Stimulated activated CD4-positive, alpha-beta T cell treated with anti-CD3 and anti-CD28 coated beads, Interleukin-4, amount 100 ng/mL, for 1 hour (primary cell): ENCODE measurements at places on chromosomes 16 and 17.

DNA sequence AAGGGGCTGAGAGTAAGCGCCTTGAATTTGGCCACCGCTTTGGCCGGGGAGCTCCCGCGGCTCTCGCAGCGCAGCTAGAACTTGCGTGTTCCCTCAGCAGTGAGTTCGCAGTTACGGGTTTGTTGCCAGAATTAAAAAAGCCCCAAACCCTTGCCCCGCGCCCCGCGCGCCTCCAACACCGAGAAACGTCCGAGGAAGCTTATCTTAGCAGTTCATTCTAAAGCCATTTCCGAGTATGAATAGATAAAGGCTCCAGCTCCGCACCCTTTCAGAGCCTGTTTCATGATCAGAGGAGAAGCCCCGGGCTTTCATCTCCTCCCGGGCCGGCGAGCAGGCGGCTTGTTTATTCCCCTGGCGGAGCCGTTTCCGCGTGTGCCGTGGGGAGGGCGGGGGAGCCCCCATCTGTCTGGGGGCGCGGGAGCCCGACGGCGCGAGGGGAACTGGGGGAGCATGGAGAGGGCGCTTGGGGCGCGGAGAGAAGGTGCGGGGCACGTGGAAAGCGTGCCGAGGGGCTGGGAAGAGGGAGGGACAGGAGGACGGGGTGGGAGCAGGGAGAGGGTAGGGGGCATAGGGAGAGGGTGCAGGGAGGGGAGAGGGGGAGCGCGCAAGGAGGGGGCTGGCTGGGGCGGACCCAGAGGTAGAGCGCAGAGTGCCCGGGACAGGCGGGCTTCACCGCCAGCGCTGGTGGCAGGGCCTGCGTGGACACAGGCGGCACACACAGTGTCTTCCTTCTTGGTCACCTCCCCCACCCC, 9.9 kb downstream of the TBX4 start:
- DNase-seq: no peak

GRCh38 chr16:78562650-78563049, 463.2 kb downstream of the WWOX start:
- no peak for DNase-seq

DNA sequence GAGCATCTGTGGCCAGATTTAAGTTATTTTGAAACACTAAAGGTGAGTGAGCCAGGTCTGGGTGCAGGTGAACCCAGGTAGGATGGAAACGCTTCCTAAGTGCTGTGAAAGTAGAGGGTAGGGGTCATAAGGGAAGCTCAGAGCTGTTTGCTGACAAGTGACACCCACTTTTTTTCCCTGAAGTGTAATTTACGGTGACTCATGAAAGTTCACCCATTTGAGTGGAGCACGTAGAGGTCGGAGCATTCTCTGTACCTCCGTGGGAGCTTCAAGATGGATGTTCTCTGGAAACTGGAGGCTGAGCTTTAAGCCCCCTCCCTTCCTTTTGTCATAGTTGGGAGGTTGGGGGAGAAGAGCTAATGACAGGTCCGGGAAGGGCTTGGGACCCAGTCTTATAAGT, 44.3 kb downstream of the MPRIP start:
- no peak for DNase-seq

- DNase-seq: no peak
These were observed 196.5 kb downstream of the TANC2 start for GRCh38 chr17:63162406-63163157.

DNA sequence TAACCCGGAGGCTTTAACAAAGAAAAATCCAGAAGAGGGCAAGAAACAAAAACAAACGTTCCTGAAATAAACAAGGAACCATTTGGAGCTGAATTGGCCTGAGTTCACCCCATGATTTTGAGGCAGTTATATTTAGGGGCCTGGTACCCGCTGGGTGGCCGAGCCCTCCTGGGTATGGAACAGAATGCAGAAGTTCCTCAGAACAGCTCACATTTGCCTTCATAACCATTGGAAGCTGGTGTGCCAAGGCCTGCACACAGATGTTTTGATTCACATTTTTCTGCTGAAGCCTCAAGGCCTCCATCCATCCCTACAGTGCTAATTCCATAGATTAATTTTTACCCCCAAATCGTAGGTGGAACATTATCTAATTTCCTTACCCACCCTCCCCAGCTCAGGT, 3.3 kb upstream of the ZFHX3 start:
- DNase-seq: no peak

GRCh38 chr17:49976163-49976827, 7.3 kb downstream of the DLX4 start:
- no peak for DNase-seq

GRCh38 chr16:85606904-85607303, 6.2 kb upstream of the GSE1 start:
- DNase-seq: no peak

DNA sequence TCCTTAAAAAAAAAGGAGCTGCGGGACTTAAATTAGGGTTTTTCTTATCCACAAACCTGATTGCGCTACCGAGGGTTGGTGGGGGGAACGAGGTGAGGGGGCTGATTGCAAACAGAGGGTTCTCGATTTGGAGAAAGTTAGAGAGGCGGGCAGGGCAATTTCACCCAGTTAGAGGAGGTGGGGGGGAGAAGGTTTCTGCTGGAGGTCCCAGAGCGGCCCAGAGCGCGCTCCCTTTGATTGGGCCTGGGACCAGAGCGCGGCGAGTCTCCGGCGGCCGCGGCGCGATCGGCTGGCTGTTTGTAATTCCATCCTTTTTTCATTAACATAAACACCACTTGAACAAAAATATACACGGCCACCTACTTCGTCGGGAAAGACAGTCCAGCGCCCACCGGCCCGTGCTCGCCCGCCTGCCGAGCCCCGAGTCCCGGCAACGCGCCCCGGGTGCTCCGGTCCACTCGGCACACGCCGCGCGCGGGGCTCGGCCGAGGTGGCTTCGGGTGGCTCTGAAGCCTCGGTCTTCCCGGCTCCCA, 13.3 kb upstream of the FOXF1 start:
- no peak for DNase-seq

DNA sequence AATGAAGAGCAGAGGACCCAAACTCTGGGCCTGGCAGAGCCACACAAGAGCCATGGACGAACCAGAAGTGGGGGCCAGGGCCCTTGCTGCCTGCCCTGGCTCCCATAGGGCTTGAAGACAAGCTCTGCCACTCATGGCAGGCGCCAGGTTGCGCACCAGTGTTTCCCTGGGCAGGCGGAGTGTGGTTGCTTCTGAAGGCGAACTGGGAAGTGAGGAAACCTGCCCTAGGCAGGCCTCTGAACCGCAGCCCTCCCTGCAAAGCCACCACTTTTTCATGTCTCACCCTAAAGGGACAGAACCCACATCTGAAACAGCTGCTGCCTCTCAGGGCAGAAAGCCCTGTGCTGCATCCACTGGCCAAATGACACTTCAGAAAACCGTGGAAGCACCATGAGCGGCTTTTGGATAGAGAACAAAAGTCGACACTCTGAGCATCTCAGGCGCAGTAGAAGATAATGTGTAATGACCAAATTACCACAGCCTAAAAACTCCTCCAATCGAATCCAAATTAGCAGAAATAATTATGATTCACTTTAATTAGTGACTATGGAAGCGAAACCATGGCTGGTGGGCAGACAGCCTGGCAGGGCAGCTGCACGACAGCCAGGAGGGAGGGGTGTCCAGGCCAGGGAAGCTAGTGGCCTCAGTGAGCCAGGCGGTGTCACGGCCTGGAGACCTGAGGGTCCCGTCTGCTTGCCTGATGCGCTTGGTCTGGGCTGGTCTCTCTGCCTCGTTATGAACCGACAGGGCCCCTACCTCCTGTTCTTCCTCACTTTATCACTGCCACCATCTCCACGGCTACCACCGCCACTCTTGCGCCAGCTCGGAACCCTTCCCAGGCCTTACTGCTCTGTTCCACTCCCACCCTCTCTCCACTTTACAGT, 59.1 kb downstream of the PRMT7 start:
- DNase-seq: no peak

DNA sequence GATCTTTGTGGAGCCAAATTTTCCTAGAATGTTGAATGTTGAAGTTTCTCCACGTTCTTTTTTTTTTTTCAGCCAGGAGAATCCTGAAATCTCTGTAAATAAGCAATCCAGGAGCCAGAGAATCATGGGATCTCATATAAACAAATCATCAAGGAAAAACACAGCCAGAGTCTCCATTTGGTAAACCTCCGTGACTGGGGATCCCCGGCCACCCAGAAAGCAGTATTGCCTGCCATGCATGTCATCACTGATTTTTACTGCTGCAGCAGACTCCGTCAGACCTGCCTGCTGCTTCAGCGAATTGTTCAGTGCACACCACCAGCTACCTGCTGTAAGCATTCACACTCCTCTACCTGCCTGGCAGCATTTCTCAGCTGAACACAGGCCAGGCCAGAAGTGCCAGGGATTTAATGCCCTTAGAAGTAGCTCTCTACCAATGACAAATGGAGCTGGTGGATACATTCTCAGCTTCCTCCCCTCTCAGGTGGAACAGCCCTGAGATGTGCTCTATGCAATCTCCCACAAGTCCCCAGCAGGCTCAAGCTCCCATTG, 158.6 kb downstream of the CYLD start:
- no peak for DNase-seq

GRCh38 chr17:82217120-82217529, 4.5 kb upstream of the CCDC57 start:
- DNase-seq: no peak

GRCh38 chr16:56212144-56212543, 20.9 kb downstream of the GNAO1 start:
- no peak for DNase-seq

DNA sequence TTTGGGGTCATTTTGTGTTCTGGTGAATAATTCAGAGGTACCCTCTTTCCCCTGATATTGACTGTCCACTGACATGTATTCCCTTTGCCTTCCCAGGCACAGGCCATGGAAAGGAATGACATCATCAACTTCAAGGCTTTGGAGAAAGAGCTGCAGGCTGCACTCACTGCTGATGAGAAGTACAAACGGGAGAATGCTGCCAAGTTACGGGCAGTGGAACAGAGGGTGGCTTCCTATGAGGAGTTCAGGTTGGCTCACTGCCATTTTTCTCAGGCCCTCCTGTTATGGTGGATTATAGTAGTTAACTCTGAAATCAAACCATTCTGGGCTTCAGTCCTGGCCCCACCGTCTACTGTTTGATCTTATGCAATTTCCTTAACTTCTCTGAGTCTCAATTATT, 1.6 kb upstream of the EFTUD2 start:
- no peak for DNase-seq

- no peak for DNase-seq
These were observed 24.3 kb downstream of the GP2 start for GRCh38 chr16:20303012-20303411.

GRCh38 chr17:43216762-43217613, 5.3 kb downstream of the TMEM106A start:
- no peak for DNase-seq

GRCh38 chr17:75335315-75335714, 46.1 kb upstream of the SLC25A19 start:
- DNase-seq: no peak

GRCh38 chr16:14456793-14457481, 173.1 kb downstream of the PARN start:
- DNase-seq: no peak
